ENCODE measurements at places on chromosomes 7 and 10.

GRCh38 chr10:72277340-72277995 is 3.7 kb downstream of the DDIT4 start:
- DNase-seq = no peak

DNA sequence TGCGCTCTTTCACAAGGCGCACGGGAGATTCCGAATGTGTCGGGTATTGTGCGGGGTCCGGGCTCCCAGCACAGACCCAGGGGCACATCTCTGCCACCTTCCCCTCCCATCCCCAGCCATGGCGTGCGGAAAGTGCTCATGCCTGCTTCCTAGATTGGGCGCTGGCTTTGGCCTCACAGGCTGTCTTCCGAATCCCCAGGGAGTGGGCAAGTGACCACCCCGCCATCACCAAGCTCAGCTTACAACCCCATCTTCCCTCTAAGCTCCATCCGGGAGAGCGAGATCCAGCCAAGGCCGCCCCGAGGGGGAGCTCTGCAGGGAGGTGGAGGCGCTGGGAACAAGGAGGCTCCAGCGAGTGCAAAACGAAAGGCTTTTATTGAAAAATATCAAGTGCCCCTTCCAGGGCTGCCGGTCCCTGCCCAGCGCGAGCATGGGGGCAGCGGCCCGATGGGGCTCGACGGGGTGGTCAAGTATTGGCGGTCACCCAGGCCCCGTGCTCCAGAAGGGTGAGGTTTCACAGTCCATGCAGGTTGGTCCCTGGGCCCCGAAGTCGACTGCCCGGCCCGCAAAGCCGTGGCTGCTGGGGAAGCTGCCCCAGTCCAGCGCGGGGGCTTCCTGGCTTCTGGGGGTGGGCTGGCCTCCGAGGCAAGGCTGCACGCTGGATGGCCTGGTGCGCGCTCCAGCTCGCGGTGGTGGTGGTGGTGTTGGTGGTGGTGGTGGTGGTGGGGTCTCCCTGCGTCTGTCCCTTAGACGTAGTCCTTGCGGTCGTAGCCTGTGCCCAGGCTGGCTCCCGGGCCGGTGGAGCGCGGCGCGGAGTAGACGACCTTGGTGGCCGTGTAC is 1.2 kb downstream of the CLDN3 start:
- no peak for DNase-seq

DNA sequence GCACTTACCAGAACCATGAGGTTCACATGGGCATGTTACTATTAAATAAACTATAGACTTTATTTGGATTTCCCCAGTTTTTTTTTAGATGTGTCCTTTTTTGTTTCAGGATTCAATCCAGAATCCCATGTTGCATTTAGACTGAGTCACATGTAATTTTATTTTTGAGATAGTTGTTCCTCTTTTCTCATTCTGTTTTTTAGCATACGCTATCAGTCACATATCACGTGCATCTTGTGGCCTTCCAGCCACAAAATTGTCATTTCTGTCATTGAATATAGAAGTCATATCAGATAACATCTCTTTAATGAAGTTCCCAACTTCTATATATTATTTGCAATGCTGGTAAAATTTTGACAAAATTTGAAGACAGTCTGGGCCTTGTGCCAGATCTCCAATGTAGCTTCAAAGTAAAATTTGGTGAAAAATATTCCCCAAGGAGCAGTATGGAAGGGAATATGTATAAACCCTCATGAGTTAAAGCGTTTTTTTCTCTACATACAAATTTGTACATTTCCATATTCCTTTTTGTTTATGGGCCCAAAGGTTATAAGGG is 132.3 kb upstream of the MKI67 start:
- no peak for DNase-seq

GRCh38 chr7:8215648-8216333 is 46.2 kb downstream of the ICA1 start:
- DNase-seq = no peak

DNA sequence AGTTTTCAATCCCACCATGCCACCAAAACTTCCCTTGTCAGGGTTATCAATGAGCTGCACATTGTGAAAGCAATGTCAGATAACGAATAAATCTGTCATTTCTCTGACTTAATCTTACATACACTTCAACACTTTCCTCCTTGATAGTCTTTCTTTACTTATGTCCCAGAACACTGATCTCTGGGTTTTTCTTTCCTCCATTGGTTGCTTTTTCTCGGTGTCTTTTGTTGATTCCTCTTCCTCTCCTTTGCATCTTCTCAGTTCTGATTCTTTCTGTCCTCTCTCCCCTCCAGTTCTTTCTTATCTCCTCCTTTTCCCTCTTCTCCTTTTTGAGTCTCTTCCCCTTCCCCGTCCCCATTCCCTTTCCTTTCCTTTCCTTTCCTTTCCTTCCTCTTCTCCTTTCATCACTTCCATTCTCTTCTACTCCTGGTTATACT is 16.6 kb downstream of the DNAJB9 start:
- no peak for DNase-seq

- no peak for DNase-seq
Measured at GRCh38 chr7:117863618-117864017, 9.6 kb downstream of the CTTNBP2 start.

DNA sequence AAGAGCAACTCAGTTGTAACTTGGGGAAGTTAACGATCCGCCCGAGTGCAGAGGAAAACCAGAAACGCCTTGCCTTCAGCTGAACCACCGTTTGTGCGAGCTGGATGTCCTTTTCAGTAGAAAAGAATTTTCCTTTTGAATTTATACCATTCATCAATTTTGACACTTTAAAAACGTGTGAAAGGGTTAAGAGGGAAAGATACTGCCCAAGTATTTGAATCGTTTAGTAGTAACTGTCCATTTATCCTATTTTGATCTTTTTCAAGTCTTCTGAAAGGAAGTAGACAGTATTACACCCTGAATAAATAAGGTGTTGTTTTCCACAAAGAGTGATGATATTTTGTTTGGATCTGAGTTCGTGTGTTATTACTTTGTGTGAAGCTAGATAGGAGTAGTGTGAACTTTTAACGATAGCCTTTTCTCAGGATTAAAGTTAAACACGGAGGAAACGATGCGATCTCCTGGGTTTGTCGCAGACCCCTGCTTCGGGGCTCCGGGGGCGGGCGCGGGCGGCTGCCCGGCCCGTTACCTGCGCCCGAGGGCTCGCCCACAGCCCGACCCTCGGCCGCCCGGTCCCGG is 830 bp upstream of the BMI1 start:
- DNase-seq = no peak

DNA sequence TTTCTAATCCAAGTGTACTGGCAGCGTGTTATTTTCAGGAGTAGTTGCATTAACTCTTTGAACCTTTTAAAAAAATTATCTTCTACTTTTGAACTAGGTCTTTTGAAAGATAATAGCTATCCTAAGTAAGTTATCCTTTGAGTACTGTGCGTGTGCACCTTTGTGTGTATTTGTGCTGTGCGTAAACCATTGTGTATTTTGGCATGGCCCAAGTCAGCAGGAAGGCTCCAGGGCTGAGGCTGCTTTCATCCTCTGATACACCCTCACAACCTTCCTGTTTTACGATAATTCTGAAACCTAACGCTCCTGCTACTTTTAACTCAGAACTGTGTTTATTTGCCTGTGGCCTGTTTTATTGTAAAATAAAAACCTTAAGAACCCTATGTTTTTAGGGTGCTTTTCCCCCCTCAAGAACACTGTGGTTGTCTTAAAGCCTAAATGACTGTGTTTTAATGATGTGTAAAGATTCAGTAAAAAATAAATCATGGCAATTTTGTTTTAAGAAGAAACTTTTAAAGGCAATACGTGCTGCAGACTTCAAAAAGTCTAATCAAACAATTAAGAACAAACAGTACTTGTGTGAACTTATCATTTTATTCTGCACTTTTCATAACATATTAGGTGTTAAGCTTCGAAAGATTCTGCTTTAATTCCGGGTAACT is 57.5 kb downstream of the HDAC9 start:
- no peak for DNase-seq

DNA sequence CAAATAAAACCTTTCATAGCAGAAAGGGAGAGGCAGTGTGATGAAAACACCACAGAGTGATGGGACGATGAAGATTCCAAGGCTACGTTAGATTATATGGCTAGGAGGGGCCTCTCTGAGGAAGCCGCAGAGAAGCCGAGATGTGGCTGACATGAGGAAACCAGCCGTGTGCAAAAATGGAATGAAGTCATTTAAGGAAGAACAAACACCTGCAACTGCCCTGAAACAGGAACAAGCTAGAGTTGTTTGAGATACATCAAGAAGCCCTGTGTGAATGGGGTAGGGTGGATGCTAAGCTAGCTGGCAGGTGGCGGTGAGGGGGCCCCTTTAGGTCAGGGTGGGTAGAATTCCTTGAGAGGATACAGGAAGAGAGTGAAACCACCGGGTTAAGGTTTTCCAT is 129.5 kb downstream of the KLF6 start:
- DNase-seq = no peak

DNA sequence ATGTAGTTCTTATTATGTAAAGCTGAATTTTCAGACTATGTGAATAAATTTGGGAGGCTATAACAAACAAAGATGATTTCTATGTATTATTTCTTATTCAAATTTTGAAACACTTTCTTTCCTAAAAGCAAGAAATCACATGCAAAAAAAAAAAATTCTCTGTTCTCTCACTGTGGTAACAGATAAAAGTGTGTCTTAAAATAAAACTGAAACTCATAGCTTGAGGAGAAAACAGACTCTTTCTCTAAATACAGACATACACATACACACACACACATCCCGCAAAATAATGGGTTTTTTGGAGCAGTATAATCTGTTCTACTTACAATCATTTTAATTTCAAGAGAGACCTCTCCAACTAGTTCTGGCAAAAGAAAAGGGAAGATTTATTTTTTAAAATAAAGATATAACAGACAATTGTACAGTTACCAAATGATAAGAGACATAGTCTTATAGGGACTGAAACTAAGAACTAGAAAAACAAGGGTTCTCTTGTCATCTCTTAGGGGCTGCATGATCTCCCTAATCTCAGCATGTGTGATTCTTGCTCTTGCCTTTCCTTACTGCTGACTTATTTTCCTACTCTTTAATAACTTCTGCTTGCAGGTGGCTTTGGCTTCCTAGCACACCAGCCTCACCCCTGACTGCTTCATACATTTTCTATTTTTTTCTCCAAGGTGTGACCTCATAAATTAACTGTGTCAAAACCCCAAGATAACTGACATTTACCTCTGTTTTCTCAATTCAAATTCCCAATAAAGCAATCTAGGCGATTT is 483.5 kb upstream of the POT1 start:
- DNase-seq = no peak

DNA sequence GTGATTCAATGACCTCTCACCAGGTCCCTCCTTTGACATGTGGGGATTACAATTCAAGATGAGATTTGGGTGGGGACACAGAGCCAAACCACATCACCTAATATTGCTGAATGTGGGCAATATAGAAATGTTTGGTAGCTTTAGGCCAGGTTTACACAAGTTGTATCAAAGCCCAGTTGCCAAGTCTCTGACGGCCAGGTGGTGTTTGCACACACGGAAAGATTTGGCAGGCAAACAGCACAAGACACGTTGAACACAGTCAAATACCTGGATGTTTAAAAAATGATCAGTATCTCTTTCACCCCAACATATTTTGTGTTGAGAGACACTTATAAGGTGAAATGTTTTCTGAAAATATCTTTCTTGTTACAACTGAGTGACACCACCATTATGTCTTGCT is 294.4 kb upstream of the MKI67 start:
- DNase-seq = no peak

DNA sequence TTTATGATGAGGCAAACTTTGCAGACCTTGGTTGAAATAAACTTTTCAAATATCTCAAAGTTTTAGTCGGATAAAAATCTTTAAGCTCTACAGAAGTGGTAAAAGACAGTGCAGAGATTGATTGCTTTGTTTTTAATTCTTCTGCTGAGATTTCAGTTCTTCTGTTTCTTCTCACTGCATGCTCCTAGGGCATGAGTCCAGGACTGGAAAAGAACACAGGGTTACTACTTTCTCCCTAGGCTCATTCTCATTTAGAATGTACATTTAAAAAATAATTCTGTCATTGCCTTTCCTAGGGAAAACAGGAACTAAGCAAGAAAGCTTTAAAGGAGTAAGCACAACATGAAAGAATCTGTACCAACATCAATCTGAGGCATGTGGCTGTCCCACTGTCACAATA is 256.7 kb upstream of the DGKB start:
- no peak for DNase-seq

DNA sequence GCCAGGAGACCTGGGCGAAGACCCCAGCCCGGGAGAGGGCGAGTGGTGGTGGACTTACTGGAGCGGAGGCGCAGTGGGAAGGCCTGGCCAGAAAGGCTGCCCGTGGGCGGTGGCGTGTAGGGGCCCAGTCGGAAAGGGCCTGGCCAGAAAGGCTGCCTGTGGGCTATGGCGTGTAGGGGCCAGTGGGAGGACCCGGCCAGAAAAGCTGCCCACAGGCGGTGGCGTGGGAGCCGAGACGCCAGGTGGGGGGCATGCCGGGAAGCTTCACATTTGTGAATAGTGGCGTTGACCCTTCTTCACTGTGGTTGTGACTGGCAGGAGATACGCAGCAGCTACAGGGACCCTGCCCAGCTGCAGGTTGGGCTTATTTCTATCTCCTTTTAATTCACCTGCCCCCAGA is 72.9 kb downstream of the DYNC2I1 start:
- no peak for DNase-seq

DNA sequence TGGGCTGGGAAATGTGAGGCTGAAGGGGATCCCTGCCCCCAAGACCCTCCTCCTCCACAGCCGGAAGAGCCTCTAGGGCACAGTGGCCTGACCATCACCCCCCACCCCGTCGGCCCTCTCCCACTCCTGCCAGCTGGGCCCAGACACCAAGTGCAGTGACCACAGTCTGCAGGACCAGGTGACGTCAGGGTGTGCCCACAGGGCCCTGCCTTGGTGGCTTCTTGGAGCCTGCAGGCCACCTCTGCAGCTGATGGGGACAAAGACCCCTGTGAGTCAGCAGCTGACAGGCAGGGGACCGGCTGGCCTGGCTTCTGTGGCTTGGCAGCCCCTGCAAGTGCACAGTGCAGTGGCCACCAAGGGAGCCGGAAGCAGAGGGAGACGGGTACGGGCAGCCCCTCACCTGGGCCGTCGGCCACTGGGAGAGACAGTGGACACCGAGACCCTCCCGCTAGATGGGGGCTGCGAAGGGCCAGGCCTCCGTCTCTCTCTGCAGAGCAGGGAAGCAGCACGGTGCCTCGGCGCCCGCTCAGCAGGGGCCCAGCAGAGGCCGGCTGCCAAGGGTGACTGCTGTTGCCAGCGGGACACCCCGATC is 274.6 kb downstream of the ELFN1 start:
- no peak for DNase-seq

GRCh38 chr7:29161231-29161630 is 14.9 kb upstream of the CPVL start:
- DNase-seq = no peak

DNA sequence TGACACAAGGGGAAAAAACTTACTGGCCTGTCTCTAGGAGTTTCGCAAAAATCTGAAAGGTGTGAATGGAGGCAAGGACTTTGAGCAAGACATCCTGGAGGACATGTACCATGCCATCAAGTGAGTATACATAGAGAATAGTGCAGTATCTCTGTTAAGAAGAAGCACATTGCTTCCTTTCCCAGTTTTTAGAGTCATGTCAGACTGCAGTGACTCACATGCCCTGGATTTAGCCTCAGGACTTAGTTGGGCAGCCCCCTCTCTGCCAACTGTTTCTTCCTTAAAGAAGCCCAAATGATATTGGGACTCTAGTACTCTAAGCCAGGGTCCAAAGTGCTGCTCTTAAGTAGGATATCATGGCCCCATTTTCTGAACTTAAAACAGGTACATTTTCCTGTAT is 28.1 kb upstream of the NFKB2 start:
- DNase-seq = no peak
